ENCODE measurements at places on chromosomes 13 and 19. TPM values are rescaled to one million over a fixed set of nuclear protein-coding genes. Genes with fewer than 3 reads are reported as not detected.

DNA sequence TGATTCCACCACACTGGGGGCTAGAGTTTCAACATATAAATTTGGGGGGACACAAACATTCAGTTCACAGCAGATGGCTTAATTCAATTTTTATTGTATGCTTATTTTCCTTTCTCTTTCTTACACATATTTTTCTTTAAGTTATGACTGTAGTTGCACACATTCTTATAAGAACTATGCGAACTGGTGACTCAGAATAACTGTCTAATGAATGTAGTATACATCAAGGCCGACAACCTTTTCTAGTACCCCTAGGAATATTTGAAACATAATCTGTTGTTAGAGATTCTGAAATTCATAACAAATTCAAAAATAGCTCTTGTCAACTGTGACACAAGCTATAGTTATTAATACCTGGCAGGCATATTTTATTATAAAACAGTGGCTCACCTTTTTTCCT, 695.6 kb downstream of the PCDH9 start:
- DNase-seq: no peak

DNA sequence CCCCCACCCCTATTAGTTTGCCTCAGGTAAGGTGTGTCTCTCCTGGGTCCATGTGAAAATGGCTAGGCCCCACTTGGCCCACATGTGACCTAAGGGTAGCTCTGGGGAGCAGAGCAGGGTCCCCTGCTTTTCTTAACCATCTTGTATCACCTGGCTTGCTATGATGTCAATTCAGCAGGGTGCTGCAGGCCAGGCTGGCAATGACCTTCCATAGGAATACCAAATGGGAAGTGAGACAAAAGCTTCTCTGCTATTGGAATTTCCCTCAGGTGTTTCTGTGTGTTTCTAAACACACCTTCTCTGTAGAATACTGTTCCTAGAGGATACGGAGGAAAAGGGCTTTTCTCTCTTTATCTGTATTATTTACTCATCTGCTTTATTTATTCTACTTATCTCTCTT, 35.7 kb upstream of the DACH1 start:
- DNase-seq: no peak

CAPN12 gene
- total RNA-seq: 17.5 TPM

- no peak for DNase-seq
These were observed 11.7 kb downstream of the ATP7B start for GRCh38 chr13:51999510-51999911.

- no peak for DNase-seq
These were observed 9.0 kb upstream of the DLL3 start for GRCh38 chr19:39489756-39490155.

PTPRH gene
- not detected for total RNA-seq

DNA sequence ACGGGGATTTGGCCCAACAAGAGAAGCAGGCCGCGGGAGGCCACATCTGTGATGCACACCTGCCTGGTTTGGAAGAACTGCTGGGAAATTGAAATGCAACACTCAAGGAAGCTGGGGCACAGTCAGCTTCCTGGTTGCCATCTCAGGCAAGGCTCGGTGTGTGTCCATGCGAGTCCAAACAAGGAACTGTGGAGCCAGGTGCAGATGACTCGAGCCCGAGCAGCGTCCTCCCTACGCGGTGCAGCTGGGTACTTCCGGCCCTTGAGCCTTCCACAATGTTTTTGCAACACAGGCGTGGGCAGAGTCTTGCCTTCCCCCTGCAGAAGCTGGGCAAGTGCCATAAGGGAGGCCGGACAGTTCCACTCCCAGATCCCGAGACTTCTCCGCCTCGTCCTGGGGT, 94.6 kb downstream of the CRYL1 start:
- DNase-seq: no peak

TEX26 gene
- not detected for total RNA-seq

ZNF549 gene
- 6.7 TPM for total RNA-seq

DNA sequence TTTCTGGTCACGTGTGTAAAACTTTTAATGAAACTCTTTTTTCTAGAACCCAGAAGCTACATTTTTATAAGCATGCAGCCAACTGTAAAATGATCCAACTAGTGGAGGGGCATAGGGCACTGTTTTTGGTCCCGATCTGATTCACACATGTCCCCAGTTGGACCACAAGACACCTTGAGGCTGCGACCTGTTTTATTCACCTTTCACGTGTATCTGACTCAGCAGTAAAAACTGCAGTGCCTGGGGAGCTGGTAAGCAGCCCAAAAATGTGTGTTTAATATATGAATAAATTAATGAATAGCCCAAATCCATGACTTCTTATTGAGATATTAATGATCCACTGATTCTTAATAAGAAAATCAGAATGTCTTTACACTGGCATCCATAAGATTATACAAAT, 140.4 kb downstream of the COL4A1 start:
- DNase-seq: no peak

GRCh38 chr13:25910991-25911419, 140.8 kb downstream of the SHISA2 start:
- DNase-seq: no peak

- DNase-seq: no peak
These were observed 13.1 kb downstream of the SH2D3A start for GRCh38 chr19:6754136-6754535.

DNA sequence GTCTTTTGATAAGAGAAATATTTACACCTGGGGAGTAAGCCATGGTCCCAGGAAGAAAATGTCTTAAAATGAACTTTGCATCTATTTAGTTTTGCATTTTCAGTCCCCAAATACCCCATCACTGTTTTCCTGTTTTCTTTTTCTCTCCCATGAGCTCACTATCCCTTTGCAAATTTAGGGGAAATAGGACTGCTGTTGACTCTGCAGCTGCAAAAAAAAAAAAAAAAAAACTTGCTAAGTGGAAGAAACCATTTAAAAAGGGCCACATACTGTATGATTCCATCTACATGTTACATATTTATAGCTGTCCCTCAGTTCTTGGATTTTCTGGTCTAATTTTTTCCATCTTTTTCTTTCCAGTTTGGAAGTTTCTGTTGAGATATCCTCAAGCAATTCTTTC, 98.2 kb upstream of the SERP2 start:
- DNase-seq: no peak

GAPDHS gene
- total RNA-seq: not detected

DNA sequence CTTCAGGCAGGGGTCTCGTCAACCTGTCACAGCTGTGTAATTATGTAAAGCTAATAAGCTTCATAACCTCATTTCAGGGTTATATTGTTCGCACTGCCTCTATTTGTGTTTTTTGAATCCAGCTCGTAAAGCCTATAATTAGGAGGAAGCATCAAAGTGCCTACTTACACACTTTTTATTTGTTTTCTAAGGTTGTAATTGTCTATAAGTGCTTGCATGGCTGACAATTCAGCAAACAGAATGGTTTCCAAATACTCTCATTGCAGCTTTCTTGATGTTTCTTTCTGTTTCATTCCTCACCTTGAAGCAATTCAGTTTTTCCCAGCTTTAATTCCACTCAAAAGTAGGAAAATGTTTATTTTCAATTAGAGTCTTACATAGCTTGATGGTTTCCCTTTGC, 336.3 kb downstream of the HS6ST3 start:
- no peak for DNase-seq

DNA sequence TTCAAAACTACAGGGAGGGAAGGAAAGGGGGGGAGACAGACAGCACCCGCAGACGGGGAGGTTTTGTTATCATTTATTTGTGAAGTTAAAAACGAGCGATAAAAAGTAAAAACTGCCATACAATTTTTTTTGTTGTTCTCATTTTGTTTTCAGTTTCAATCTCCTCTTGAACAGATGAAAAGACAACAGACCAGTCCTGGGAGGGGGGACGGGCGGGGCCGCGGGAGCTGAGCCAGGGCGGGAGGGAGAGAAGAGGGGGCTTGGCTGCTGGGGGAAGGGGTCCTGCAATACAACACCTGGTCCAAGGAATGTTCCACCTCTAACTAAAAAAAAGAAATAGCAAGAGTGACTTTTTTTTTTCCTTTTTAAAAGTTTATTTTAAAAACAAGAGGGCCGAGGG, 11.3 kb downstream of the KHSRP start:
- DNase-seq: no peak

GRCh38 chr13:46170687-46171086, 11.3 kb downstream of the LCP1 start:
- DNase-seq: no peak

GRCh38 chr13:113171250-113172125, 13.0 kb downstream of the PROZ start:
- DNase-seq: no peak

DNA sequence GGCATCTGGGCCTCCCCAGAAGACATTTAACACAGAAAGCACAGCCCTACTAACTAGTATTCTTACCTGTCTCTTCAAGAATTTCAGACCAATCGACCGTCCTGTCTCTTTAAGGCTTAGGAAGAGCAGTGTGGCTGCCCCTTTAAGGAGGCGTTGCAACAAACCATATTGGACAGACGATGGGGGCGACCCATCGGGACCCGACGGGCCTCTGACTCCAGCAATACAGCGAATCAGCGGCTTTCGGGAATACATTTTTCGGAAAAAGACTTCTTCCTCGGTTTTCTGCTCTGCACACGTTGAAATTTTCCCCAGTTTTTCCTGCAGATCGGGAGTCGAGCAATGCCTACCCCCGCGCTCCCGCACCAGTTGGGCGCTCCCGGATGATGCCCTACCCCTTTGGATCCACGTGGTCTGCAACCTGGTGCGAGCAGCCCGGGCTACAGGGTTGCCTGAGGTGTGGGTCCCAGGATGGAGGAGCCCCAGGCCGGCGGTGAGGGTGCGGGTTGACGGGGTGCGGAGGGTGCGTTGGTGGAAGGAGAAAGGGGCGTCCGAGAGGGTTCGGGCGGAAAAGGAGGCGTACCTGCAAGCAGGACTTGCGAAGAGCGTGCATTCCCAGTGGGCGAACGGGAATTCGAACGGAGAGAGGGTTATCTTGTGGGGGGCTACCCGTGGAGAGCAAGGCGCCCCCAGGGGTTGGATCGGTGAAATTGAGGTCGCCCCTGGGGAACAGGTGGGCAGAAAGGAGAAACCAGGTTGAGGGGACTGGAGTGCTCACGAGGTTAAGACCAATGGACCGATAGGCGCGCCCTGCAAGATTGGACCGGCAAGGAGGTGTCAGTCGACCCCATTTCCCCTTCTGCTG, at the start of gene POLR1G:
TSS of gene POLR1G (plus strand) at position 419 of the 865 bp plus-strand sequence. CDS start at position 472, 53 bp downstream.
- peak; percentile 87 for DNase-seq

- no peak for DNase-seq
These were observed 24.2 kb upstream of the NANOS2 start for GRCh38 chr19:45938733-45939319.

- no peak for DNase-seq
These were observed 47.4 kb downstream of the SMAD9 start for GRCh38 chr13:36872621-36873020.

GRCh38 chr13:109468123-109468522, 318.3 kb downstream of the IRS2 start:
- DNase-seq: no peak

DNA sequence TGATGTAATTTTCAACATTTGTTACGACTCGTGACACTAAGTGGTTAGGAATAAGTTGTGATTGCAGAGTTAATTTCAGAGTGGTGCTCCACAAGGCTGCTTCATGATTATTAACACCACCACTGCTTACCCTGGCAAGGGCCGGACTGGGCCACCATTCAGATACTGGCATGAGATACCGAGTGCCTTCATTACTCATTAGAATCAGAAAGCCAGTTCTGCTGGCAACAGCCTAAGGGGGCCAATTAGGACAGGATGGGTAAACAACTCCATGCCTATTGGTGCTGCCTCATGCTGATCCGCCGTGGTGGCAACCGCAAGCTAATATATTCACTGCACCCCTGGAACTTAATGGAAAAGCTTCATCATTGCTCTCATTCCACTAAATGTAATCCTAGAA, 575.1 kb downstream of the EFNB2 start:
- no peak for DNase-seq

DNA sequence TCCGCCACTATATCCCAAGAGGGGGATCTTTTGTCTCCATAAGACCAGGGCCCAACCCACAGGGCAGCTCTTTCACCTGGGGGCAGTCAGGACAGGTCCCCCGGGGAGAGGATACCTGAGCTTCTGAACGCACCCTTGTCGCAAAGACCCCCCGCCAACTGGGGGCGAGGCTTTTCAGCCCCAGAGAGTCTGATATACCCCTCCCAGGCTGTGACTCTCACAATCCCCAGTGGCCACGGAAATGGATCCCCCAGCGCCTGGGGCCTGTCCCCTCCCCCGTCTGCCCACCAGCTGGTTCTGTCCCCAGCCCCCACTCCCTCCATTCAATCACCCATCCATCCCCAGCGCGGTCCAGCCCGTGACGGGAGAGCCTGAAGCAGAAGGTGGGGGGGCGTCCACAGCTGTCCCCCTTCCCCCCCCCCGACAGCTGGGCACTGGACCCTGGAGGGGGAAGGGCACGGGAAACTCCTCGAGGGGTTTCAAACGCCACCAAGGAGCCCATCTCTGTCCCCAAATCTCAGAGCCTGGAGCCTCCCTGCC, 823 bp downstream of the DOCK6 start:
- no peak for DNase-seq

ZNF177 gene
- total RNA-seq: 1.2 TPM

ZNF628 gene
- 8.9 TPM for total RNA-seq

ZNF562 gene
- total RNA-seq: 25.9 TPM

- no peak for DNase-seq
These were observed 68.0 kb upstream of the C1QTNF9B start for GRCh38 chr13:23965346-23965745.

GRCh38 chr19:3359015-3359918, 7.1 kb upstream of the NFIC start:
- peak; percentile 68 for DNase-seq

GIPR gene
- total RNA-seq: 12.1 TPM

DNA sequence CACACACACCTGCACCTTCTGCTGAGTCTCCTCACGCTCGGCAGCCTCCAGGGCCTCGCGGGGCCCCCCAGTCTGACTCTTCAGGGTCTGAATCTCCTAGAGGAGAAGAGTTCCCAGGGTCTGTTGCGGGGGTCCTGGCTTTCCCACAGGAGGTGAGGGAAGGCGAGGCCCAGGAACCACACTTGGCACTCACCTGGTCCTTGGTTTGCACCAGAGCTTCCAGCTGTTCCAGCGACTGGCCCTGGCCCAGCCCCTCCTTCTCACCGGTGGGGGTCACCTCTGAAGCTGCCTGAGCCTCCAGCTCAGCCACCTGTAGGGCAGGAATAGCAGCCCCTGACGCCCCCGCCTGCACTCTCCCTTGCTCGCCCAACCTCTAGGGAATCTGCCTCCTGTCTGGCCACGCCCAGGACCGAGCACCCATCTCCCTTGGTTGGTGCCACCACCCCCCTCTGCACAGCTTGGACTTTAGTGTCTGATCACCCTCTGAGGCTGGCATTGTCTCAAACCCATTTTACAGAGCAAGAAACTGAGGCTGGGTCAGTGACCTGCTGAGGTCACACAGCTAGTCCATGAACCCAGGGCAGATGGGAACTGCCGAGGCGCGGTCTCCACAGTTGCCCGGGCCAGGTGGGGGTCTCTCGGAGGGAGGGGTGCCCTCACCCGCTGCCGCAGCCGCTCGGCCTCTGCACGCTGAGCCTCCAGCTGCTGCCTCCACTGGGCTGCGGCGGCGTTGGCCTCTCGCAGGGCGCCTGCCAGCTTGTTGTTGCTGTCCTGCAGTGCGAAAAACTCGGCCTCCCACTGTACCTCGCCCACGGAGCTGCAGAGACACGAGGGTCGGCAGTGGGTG, 9.5 kb downstream of the HOMER3 start:
- no peak for DNase-seq

Measured in activated CD8-positive, alpha-beta memory T cell treated with anti-CD3 and anti-CD28 coated beads, Interleukin-2, amount 10 ng/mL, durations not matched to agents 7 days and 5 days (primary cell).